ENCODE measurements at places on chromosomes 4 and X.

- no peak for DNase-seq
Observed at GRCh38 chr4:32551943-32552342, 1831.8 kb downstream of the PCDH7 start.

GRCh38 chrX:1419545-1420355 is 27.8 kb upstream of the SLC25A6 start:
- DNase-seq, result no peak

- DNase-seq, result no peak
Observed at GRCh38 chr4:42083816-42084215, 68.6 kb downstream of the BEND4 start.

GRCh38 chr4:98996056-98996764 is 689 bp downstream of the METAP1 start:
- peak; percentile 47 for DNase-seq

DNA sequence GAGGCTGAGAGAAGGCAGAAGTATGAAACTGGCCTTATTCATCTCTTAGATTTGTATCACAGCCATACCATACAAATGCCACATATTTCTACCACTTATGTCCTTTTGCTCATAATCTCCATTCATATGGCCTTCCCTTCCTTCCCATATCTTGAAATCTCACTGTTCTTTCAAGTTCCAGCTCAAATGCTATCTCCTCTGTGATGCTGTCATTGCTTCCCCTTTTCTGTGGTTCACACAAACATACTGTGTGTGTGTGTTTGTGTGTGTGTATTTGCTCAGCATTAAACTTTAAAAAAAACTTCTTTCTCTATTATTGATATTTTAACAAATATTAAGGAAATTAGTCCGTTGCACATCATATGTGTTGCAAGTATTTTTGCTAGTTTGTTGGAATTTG is 26.7 kb downstream of the PHKA1 start:
- DNase-seq, result no peak

DNA sequence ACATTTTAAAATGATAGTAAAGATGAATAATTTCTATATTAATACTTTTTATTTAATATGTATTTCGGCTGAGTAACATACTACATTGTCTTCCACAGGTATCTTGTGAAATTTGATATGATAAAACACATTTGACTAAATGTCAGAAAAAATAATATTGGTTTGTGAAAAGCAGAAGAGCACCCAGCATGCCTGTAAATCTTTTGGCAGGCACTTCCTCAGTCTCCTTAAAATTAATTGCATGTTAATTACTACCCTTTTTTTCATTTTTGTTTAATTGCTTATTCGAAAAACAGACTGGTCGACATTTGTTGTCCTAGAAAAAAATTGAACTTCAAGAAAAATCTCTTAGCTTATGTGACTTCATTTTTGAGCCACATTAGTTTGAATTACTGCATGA is 40.6 kb downstream of the CLCN3 start:
- DNase-seq, result no peak

GRCh38 chr4:168605411-168605810 is 108.6 kb downstream of the PALLD start:
- DNase-seq, result no peak

DNA sequence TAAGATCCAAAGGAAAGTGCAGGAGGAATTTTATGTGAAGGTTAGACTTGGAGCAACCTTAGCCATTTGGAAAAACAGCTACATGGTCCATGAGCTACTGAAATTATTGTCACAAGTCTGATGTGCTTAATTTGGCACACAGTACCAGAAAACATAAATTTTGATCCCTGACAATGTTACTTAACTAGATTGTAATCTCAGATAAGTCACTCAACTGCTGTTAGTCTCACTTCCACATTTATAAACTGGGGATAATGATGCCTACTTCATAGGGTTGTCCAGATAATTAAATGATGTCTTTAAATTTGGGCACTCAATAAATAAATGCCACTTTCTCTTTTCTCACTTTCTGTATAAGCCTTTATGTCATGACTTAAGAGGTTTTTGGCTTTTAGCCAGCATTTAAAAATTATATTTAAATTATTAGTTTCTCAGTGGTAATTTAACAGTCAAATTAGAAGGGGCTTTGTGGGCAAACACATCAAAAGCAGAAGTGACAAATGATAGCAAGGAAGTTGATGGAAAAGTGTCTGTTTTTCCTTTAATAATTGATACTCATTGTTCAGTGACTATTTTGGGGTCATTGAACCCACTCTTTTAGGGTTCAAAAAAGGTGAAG is 58.3 kb downstream of the PAQR3 start:
- no peak for DNase-seq

DNA sequence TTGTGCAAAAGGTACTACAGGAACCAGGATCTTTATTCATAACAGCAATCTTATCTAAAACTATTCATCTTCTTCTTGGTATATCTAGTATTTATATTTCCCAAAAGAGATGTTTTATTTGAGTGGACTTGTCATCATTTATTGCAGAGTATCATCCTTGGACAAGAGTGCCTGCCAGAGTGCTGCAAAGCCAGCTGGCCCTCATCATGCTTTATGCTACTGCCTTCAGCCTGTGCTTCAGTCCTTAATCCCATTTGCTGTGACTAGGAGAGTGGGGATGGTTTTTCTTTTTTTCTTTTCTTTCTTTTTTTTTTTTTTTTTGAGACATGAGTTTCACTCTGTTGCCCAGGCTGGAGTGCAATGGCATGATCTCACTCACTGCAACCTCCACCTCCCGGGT is 33.5 kb upstream of the ELF2 start:
- DNase-seq, result no peak

Measured in stimulated activated CD8-positive, alpha-beta memory T cell treated with anti-CD3 and anti-CD28 coated beads, Interleukin-4, amount 100 ng/mL, for 48 hours (primary cell).